Fibroblast of skin of abdomen (primary cell): ENCODE measurements at places on chromosomes 2 and 18.

DNA sequence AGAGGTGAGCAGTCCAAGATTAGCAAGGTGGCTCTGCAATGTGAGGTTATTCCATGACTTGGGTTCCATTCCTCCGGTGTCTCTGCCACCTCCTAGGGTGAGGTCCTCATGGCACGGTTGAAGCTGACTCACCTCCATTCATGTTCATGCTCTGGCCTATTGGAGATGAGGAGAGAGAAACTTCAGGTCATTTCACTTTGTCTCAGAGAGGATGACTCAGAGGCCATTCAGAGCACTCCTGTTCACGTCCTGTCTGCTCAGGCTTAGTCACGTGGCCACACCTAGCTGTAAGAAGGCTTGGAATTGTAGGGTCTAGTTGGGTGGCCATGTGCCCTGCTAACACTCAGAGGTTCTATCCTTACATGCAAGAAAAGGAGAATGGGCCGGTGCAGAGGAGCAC, 67.5 kb upstream of the MBOAT2 start:
- DNase-seq, result peak; percentile 68

- no peak for DNase-seq
Observed at GRCh38 chr18:73313476-73313875, 445.7 kb upstream of the NETO1 start.

DNA sequence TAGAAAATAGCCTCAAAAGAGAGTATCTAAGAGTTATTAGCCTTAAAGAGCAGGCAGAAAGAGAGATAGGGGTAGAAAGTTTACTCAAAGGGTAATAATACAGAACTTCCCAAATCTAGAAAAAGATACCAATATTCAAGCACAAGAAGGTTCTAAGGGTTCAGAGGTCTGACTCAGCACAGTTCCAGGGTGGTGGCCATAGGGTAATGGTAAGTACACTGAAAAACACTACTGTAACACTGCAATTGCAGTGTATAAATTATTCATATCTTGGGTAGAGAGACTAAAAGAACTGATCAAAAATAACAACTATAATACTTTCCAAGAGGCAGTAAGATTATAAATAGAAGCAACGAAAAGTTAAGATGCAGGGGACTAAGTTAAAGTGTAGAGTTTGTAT, 115.2 kb downstream of the ROCK1 start:
- no peak for DNase-seq

GRCh38 chr18:52678551-52678950, 338.6 kb downstream of the DCC start:
- DNase-seq, result no peak

- DNase-seq, result no peak
Observed at GRCh38 chr2:240136671-240137292, 677 bp upstream of the COPS9 start.

DNA sequence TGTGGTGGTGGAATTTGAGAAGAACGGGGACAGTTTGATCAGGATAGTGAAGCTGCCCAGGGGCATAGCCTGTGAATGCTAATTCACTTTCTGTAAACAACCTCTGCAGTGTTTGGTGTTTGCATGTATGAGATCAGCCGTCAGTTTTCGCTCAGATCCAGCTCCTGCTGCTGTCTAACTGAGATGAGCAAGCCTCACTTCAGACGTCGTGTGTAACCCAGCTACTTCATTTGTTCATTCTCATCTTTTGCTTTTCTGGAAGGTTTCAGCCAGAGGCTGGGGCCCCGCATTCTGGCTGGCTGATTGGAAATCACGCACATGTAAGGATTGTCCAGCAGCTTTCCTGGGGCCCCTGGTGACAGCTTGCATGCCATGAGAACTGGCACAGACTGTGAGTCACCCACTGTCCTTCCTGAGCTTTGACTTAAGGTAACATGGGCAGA, 48.9 kb downstream of the LDLRAD4 start:
- DNase-seq, result no peak
